ENCODE measurements at places on chromosomes 2 and 18.

GRCh38 chr2:129751409-129751808, 228.1 kb upstream of the RAB6C start:
- DNase-seq = no peak

GRCh38 chr2:127673291-127674069, 1.9 kb downstream of the LIMS2 start:
- DNase-seq = no peak

GRCh38 chr2:118786746-118787145, 60.7 kb downstream of the EN1 start:
- no peak for DNase-seq

DNA sequence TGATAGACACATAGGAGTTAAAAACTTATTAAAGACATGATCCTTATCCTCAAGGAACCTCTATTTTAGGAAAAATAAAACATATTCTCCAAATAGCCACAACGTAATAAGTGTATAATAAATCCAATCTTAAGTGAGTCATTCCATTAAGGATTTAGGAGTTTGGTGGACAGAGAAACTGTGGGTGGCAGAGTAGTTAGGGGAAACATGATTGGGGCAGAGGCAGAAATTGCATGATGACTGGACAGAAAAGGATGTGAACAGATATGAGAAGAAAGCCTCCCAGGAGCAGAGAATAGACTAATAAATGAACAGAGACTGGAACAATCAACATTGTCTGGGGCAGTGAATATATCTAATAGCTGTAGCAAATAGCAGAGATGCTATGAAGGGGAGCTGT, 48.1 kb upstream of the SIGLEC15 start:
- DNase-seq = no peak

GRCh38 chr2:149246186-149246585, 84.2 kb upstream of the LYPD6 start:
- no peak for DNase-seq

DNA sequence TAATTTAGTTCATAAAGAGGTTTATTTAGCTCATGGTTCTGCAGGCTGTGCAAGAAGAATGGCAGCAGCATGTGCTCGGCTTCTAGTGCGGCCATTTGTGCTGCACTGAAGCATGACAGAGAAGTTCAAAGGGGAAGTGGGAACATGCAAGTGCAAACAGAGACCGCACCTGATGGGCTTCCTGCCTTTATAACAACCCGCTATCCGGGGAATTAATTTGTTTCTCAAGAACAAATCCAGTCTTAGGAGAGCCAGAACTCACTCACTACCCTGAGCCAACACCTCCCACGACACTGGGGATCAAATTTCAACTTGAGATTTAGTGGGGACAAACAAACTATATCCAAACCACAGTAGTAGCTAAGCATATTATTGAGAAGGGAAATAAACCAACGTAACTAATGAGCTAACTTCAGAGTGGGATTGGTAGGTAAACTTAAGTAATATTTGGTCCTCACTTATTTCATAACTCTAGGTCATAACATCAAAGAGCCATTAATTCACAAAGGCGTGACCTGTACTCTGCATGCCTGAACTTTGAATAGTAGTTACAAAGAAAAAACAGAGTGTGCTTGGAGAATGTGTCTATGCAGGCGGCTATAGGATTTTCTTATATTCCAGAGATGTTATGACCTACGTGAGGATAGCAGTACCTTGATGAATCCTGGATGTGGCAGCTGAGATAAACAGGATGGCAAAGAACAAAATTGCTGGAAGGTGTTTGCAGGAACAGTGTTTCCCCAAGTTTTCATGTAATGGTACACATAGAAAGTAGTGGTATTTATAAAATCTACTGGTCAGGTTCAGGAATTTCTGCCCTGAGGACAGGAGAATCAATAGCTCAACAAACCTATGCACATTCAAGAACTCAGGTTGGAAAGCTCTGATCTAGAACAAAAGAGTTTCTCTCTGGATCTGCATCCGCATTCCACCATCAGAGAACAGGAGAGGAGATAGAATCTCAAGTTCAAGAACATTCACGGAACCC, 845.9 kb upstream of the ID2 start:
- peak; percentile 24 for DNase-seq

DNA sequence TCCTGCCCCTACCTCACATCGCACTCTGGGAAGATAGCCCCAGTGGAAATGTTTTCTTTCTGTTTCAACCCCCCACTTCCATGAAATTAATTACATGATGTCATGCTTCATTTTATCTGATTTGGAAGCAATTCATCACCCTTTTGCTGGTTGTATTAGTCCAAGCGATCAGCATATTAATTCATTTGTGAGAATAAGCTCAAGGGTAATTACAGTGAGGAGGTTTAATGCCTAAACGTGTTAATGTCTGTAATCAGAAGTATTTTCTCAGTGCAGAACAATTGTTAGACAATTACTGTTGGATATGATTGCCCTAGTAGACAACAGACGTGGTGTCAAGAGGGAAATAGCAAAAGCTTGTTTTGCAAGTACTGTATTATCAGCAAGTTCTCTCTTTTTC, 746.3 kb downstream of the CPS1 start:
- no peak for DNase-seq

- no peak for DNase-seq
Measured at GRCh38 chr2:179613701-179614100, 247.7 kb downstream of the ZNF385B start.

DNA sequence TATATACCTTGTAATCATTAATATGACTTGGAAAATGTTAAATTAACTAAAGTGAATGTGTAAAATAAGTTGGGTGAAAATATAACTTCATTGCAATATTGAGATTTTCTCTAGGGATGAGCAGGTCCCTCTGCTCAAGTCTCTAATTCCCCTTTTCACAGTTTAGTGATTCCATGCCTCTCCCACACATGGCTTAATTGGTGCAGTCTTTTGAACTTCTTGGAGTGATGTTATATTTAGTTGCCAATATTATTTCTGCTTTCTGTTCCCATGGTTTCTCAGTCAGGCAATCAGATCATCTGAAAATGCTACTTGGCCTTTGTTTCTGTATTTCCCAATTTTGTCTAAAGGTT, 233.7 kb upstream of the SPOPL start:
- no peak for DNase-seq

- peak; percentile 56 for DNase-seq
Measured at GRCh38 chr2:54429811-54430551, 26.1 kb upstream of the SPTBN1 start.

GRCh38 chr18:22207021-22207758, 37.8 kb downstream of the GATA6 start:
- no peak for DNase-seq

GRCh38 chr2:129713337-129713736, 266.1 kb upstream of the RAB6C start:
- no peak for DNase-seq

- no peak for DNase-seq
Measured at GRCh38 chr18:55105873-55106272, 146.6 kb upstream of the CCDC68 start.

GRCh38 chr18:56146565-56146964, 491.8 kb downstream of the TXNL1 start:
- DNase-seq = no peak

GRCh38 chr2:176553685-176554100, 284.5 kb downstream of the MTX2 start:
- DNase-seq = no peak

GRCh38 chr2:128466776-128467175, 148.1 kb upstream of the HS6ST1 start:
- DNase-seq = no peak

DNA sequence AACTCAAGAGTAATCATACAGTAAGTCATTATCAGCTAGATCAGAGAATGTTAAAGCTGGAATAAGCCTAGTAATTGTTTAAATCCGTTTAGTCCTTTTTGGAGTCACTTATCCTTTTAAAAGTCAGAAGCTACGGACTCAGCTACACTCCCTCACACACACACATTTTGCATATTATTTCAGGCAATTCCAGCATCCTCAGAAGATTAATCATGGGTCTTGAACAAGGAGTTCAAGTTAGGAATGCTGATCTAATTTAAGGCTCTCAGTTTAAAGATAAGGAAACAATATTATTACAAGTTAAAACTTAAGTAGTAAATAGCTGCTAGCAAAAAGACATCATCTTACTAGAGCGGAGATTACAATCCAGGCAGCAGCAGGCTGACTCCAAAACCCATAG, 74.3 kb downstream of the GTF3C3 start:
- DNase-seq = no peak

- DNase-seq = no peak
Measured at GRCh38 chr2:118056165-118056534, 32.1 kb upstream of the INSIG2 start.

DNA sequence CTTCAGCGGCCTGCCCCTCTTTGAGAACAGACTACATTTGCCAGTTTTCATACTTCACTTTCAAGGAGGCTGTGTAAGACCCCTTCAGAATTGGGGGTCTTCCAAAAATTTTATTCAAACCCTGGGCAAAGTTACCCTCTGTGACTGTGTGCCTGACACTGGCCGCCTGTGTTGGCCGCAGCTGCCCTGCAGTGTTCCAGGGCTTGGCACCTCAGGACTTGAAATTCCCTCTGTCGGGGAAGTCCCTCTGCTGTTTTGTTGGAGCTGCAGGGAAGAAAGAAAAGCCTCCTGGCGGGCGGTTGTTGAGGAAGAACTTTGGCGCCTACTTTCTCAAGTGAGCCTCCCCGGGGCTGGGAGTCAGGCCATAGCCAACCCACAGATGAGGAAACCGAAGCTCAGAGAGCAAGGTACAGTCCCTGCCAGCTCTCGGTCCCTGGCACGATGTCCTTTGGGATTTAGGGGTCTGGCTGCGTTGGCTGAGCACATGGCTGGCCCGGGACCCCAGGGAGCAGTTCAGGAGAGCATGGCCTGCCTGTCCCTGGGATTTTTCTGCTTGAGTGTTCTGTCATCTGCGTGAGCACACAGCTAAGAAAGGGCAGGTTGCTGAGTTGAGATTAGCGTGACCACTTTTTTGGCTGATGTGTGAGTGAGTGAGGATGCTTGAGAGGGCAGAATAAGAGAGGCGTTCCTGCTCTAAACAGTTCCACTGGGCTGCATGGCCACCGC, 17.9 kb upstream of the ASB1 start:
- DNase-seq = no peak

DNA sequence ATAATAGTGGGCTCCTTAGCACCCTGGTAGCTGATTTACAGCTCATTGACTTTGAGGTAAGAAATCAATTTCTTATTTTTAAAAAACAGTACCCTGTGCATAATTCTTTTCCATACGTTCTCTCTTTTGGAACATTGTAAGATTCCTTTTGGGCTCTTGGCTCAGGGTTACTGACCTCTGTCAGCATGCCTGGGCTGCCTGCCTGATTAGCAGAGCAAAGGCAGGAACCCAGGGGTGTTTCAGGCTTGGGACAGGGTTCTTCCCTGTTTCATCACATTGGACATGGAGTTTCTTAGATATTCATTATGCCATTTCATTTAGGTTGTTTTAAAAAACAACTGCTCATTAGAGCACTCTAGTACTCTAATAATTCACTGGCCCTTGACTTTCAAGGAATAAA, 73.8 kb upstream of the ITM2C start:
- no peak for DNase-seq

- DNase-seq = no peak
Measured at GRCh38 chr18:54995421-54996143, 36.3 kb upstream of the CCDC68 start.

- DNase-seq = no peak
Measured at GRCh38 chr2:75047992-75048625, 89.7 kb downstream of the POLE4 start.

DNA sequence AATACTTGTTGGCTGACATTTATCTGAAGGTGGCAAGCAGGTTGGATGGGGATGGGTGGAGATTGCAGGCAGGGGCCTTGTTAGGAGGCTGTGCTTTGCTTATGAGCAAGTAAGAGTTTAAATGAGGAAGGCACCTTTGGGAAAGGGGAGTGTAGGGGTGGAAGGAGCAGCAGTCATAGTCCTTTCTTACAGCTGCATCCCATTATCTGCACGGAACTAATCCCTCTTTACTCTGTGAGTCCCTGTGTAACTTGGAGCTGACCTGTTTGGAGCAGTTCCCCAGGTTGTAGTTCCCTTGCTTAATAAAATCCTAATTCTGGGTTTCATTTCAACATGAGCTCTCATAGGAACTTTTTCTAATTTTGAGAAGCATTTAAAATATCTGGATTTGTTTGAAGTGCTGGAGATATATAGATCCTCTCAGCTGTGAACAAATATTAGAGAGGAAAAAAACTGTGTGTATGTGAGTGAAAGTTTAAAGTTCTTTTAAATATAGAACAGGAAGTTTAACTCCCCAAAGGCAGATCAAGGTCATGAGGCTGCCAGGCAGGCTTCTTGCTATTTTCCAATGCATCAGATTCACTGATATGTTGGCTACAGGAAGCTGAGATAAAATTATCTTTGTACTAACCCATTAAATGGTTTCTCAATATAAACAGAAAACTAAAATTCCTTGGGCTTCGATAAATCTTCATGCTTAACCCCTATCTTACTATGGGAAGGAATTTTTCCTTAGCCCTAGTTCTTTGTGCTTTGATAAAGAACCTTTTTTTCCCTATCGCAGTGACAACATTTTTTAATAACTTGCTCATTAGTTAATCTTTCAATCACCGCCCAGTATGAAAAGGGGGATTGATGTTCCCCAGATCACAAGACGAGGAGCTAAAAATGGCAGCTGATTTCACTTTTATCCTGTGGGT, 104.6 kb upstream of the EML6 start:
- no peak for DNase-seq

DNA sequence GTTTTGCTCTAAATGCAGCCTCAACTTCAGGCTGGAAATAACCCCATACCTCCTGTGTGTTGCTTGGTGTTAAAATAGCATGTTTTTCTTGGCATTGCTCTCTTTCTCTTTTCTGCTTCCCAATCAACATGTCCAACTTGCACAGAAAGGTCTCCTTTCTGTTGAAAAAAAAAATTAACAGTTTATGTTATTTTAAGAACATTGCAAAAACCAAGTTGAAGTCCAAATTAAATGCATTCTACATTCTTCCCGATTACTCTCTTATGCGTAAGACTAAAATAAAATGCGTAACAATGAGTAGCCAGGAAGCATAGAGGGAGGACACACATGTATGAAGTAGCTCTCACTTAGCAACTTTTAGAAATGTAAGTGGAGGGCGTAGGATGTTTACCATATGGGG, 1406.1 kb upstream of the NXPH2 start:
- DNase-seq = no peak

- no peak for DNase-seq
Measured at GRCh38 chr18:73787316-73787715, 360.3 kb downstream of the FBXO15 start.

- DNase-seq = peak; percentile 36
Measured at GRCh38 chr2:207734264-207734635, 22.8 kb downstream of the CCNYL1 start.

GRCh38 chr2:60105906-60106305, 447.5 kb downstream of the BCL11A start:
- no peak for DNase-seq

GRCh38 chr2:103814016-103814415, 1039.9 kb upstream of the POU3F3 start:
- DNase-seq = no peak
